ENCODE measurements at places on chromosomes 3 and 15.

DNA sequence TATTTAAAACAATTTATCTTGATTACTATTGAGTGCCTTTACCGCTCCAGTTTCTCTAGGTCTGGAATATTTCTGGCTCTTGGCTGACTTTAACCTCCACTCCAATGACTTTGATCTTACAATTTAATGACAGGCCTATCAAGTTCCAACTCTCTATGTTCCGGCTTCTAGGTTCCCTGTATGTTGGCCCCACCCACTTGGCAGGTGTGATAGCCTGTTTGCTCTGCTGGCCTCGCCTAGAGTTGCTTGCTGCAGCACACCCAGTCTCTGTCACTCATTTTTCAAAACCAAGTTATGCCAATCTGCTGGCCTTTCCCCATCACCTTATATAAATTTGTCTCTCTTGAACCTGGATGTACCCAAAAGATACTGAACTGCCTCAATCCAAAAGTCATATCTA is 428.0 kb downstream of the ROBO1 start:
- DNase-seq, result no peak

- DNase-seq, result no peak
Measured at GRCh38 chr3:113983544-113983943, 35.7 kb downstream of the ZDHHC23 start.

DNA sequence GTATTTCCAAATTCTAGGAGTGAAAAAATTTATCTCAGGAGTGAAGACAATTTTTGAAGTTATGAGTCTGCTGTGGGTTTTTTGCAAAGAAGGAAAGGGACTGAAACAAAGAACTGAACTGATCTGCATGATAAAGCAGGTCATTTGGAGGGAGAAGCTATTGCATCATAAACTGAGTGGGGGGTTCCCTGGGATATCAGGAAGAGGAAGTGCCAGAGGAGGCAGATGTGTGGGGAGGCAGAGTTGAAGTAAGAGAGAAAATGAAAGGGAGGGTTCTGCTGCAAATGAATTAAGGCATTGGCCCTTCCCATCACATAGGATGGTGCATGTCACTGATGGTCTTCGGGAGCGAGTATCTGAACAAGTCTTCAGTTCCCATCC is 379.2 kb downstream of the VPS13C start:
- no peak for DNase-seq

DNA sequence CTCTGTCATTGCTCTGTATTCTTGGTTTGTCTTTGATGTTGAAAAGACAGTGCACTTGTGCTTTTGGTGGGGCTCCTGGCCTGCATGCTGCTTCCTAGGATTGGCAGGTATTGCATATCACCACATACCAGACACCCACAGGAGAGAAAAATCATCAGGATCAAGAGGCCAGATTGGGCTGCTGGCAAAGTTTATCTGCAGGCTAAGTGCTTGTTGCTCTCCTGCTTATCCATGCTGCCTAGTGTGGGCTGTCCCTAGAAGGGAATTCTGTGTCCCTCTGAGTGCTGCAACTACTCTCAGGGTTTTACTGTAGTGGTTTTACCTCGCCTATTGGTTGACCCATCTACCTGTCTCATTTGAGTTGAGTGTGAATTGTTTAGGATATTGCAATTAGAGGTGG is 833 bp upstream of the SLC22A13 start:
- no peak for DNase-seq

DNA sequence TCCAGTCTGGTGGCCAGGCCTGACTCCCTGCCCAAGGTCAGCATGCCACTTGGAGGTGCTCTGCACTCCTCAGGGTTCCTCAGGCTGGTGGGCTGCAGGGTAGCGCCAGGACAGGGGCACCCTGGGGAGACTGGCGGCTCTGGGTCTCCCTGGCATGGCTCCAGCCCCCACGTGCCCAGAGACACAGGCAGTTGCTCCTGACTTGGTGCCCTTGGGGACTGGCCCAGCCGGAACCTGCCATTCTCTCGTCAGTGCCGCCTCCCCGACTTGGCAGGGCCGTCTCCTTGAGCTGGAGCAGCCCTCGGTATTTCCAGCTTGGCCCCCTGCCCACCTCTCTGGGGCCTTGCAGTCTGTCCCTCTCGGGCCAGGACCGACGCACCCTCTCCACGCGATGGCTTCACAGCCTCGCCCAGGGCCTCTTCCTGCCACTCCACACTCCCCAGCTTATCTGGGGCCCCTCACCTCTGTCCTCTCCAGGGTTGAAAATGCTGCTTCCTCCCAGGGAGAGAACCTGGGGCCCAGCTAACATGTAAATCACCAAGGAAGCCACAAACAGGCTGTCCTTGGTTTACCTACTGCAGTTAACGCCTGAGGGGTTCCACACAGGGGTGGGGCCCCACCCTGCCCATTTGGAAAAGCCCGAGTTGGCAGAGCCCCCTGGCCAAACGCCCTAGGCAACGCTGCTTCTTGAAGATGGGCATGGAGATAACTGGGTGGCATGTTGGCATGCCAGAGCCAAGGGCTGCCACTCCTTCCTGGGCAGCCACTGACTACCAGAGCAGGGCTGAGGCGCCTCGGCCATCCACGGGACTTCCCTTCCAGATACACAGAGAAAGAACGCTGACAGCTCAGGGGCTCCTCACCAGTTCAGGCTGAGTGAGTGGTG is 61.4 kb downstream of the SMAD6 start:
- DNase-seq, result no peak

- peak; percentile 34 for DNase-seq
Measured at GRCh38 chr3:107962946-107963345, 127.9 kb downstream of the CD47 start.

DNA sequence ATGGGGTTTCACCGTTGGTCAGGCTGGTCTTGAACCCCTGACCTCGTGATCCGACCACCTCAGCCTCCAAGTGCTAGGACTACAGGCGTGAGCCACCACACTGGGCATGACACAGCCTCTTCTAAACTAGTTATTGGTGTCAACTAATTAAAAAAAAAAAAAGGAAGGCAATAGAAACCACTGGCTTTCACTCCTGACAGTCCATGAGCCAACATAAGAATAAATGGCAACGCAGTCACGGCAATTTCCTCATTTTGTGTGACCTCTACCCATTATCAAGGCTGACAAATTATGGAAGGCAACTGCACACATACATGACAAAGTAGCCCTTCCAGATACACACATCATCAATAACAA is 5.9 kb downstream of the ARHGEF3 start:
- no peak for DNase-seq

GRCh38 chr15:40247406-40247971 is 8.6 kb downstream of the PAK6 start:
- DNase-seq, result no peak

DNA sequence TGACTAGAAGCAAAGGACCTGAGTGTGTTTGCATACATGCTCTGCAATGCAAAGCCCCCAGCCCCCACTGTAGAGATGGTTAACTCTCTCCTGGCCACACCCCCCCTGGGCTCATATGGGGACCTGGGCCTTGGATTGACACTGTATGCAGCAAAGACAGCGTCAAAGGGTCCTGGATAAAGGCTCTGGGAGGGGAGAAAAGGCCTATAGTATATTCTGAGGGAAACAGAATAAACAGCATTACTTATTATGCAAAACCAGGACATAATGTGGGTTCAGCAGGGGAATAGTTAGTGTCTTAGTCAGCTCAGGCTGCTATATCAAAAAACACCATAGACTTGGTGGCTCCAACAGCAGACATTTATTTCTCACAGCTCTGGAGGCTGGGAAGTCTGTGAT is 158.7 kb downstream of the APBA2 start:
- DNase-seq, result no peak

DNA sequence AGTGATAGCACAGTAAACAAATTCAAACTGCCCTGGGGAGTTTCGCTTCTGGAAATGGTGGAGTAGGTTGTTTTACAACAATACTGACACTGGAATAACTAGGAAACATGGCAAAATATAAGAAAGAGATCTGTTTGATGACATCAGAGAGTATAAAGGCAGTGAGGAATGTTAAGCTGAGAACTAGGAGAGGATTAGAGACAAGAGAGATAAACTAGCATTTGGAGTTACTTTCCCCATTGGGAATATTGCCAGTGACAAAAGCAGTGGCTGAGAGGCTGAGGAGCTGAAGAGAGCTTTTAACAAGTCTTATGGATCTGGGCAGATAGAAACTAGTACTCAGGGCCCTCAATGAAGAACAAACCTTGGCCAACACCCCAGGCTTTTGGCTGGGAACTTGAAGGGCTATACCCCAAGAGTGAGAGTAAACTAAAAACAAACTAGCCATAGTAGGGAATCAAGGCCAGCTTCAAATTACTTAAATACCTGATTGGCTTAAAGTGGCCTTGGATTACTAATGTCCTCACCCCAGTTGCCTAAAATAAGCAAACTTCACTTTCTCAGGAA is 280.4 kb downstream of the KLF13 start:
- no peak for DNase-seq

- DNase-seq, result no peak
Measured at GRCh38 chr3:71121429-71122167, 461.9 kb downstream of the FOXP1 start.
